GM23338 (cell line): ENCODE measurements at places on chromosomes 7 and 10.

GRCh38 chr10:33673839-33674415 is 339.5 kb upstream of the NRP1 start:
- no peak for DNase-seq

GRCh38 chr10:9018195-9019173 is 964.0 kb downstream of the GATA3 start:
- DNase-seq, result no peak

DNA sequence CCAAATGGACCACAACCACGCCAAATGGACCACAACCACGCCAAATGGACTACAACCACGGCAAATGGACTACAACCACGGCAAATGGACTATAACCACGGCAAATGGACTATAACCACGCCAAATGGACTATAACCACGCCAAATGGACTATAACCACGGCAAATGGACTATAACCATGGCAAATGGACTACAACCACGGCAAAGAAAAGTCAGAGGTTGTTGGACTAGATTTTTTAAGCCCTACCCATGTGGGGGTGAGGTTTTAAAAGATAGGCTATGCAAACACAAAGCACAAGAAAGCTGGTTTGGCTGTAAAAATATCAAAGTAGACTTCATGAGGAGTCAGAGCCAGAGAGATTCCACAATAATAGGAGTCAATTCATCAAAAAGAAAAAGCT is 55.8 kb downstream of the NCAPG2 start:
- DNase-seq, result no peak

GRCh38 chr10:101091546-101092290 is 29.9 kb downstream of the KAZALD1 start:
- no peak for DNase-seq

GRCh38 chr7:2611401-2611800 is 20.4 kb upstream of the TTYH3 start:
- no peak for DNase-seq

GRCh38 chr7:3914051-3914775 is 613.2 kb downstream of the SDK1 start:
- no peak for DNase-seq

- DNase-seq, result no peak
Measured at GRCh38 chr7:142606081-142606480, 143.2 kb upstream of the PRSS1 start.

GRCh38 chr10:26311383-26311940 is 94.9 kb downstream of the GAD2 start:
- DNase-seq, result peak; percentile 85

DNA sequence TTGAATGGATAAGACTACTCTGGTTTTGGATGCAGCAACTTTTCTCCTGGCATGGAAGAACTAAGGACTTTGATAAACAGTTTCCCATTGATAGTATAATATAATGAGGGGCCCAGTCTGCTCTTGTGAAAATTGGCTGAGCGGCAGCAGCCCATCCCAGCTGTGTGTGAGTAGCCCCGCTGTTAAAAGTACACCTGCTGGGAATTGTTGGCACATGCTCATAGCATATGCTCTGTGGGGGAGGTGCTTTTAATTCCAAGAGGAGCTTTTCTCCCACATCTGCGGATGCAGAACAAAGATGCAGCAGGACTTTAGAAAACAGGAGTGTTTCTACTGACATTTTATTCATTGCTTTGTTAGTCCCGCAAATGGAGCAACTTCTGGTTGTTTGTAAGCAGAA is 19.0 kb downstream of the SRI start:
- DNase-seq, result peak; percentile 71

- DNase-seq, result peak; percentile 87
Measured at GRCh38 chr10:110168601-110169481, 38.6 kb upstream of the MXI1 start.

- no peak for DNase-seq
Measured at GRCh38 chr10:20017961-20018360, 201.7 kb downstream of the PLXDC2 start.

DNA sequence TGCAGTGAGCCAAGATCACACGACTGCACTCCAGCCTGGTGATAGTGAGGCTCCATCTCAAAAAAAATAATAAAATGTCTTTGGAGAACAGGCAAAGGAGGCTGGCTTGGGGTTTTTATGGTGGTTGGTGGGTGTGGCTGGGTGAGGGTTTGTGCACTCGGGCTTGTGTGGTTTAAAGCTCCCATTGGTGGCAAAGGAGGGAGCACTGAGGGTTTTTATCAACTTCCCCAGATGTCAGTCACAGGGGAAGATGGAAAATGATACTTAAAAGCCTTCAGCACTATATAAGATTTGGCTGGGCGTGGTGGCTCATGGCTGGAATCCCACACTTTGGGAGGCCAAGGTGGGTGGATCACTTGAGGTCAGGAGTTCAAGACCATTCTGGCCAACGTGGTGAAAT is 16.3 kb upstream of the RNF216 start:
- no peak for DNase-seq

DNA sequence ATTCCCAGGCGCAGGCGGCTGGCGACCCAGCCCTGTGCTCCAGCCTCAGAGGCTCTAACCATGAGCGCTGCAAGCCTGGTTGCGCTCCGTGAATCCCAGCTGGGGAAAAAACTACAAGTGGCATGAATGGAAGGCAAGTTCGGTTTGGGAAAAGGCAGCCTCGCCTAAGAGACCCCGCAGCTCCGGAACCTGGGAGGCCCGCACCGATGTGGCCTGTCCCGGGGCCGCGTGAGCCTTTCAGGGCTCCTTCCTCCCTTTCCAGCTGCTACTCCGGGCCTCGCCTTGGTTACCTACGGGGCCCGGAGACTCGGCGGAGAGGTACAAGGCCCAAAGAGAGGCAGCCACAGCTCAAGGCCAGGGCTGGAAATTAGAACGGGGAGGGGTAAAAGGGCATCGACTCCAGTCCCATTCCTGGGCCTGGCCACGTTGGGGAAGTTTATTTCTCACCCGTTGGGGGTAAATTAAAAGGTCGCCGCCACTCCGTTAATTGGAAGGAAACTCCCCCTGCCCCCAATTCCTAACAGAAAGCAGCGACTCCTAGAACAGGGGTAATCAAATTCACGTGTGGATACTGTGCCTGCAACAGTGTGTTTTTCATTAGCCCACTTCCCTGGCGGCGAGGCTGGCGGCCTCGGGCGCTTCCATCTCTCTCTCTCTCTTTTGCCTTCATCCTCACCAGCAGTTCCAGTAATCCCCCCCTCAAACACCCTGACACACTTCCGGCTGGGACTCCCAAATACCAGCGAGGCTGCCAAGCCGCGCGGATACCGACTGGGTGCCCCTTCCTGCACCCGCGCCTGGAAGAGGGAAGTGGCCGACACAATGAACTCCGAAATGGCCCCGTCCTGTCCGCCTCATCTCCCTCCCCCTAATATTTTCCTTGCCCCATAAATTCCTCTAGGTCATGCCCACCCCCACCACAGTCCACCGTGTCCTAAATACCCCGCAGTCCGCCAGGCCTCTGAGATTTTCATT is 1.5 kb upstream of the HOXA9 start:
- DNase-seq, result peak; percentile 53

- DNase-seq, result no peak
Measured at GRCh38 chr7:27730112-27730511, 9.8 kb upstream of the TAX1BP1 start.

DNA sequence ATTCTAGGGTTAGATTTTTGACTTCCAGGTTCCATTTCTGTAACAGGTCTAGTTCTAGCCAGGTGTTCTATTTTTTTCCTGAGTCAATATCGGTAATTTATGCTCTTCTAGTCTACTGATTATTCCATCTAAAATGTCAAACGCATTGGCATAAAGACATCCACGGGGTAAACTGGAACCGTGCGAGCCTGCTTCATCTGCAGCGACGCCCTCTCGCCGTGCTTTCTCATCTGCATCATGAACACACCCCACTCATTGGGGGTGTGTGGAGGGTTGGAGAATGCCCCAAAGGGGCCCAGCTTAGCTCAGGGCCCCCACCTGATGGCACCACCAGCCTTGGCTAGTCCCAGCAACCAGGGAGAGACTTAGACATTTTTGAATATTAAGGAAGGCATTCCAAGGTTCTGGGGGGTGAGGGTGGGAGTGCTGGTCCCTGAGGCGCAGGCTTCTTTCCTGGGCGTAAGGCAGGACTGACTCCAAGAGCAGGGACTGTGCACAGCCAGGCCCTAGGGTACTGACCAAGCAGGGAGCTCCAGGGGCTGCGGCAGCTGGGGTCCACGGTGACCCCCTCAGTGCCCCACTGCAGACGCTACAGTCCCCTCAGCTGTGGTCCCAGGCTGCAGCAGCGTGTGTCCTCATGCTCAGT is 12.9 kb upstream of the CRYGN start:
- DNase-seq, result no peak

GRCh38 chr7:11710377-11710776 is 121.6 kb downstream of the THSD7A start:
- no peak for DNase-seq

DNA sequence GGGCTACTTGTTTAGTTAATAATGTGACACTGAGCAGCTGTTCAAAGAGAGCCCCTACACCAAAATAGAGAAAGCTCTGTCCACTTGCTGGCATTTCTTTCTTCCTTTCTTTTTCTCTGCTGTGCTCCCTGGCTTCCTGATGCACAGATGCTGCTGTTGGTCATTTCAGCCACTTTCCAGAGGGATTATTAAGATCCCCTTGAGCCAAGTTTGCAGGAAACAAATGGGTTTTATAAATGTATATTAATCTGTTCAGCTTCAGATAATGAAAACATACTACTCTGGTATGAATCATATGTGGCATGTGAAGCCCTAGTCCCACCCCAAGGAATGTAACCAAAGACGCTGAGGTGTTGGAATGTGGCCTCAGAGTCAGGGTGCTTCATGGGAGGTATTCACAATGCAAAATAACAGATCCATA is 638.2 kb upstream of the FZD8 start:
- DNase-seq, result peak; percentile 26

GRCh38 chr7:114988026-114988425 is 66.1 kb downstream of the MDFIC start:
- DNase-seq, result no peak

GRCh38 chr7:27080844-27081436 is 14.9 kb downstream of the HOXA1 start:
- peak; percentile 46 for DNase-seq

DNA sequence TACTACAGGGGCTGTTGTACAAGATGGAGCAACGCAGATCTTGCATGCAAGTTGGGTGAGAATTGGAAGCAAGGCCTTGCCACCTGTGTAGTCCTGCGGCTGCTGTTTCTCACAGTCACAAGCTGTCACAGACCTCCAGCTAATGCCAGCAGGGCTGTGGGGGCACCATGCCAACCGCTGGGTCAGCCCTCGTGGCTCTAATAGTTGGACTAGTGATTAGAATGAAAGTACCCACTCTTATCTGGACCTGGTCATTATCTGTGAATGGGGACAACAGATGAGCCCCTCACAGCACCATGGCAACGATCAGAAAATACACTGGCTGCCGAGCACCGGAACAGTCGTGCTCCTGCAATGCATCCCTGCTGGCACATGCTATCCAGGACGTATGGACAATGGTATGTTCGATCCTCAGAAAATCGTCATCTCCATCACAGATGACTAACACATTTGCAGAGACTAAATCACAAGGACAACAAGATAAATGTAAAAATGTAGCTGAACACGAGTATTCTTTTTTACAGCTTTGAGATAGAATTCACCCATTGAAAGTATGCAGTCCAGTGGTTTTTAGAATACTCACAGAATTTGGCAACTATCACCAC is 80.4 kb upstream of the CALN1 start:
- no peak for DNase-seq

DNA sequence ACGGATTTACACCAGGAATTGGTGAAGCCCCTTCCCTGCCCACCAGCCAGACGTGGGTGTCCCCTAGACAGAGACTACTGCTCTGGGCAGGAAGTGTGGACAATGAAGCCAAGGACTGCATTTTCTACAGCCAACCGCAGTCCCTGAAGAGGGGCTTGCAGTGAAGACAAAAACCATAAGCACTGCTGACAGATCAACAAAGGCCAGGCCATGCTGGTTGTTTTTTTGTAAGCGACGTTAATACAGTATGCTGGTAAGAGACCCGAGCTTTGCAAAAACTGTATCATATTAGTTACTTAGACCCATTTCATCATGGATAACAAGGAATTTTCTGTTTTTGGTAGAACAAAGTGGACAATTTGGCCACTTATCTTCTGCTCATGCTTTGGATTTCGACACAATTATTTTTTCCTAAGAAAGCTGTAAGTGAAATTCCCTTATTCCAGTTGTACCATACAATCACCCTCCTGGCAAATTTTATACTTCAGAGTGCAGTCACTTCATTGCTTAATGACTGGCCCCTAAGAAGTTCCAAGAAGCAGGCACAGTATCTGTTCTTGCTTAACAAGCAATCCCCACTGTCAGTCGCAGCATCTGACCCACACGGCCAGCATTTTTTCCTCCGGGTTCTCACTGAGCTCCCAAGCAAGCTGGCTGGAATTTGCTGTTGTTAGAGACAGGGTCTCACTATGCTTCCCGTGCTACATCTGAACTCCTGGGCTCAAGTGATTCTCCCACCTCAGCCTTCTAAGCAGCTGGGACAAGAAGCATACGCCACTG is 163.5 kb downstream of the PARD3 start:
- DNase-seq, result peak; percentile 35

- DNase-seq, result no peak
Measured at GRCh38 chr7:53113424-53113823, 78.0 kb downstream of the POM121L12 start.

- no peak for DNase-seq
Measured at GRCh38 chr10:110396284-110396651, 91.5 kb upstream of the SMNDC1 start.

GRCh38 chr7:3146571-3147226 is 103.0 kb upstream of the CARD11 start:
- no peak for DNase-seq

DNA sequence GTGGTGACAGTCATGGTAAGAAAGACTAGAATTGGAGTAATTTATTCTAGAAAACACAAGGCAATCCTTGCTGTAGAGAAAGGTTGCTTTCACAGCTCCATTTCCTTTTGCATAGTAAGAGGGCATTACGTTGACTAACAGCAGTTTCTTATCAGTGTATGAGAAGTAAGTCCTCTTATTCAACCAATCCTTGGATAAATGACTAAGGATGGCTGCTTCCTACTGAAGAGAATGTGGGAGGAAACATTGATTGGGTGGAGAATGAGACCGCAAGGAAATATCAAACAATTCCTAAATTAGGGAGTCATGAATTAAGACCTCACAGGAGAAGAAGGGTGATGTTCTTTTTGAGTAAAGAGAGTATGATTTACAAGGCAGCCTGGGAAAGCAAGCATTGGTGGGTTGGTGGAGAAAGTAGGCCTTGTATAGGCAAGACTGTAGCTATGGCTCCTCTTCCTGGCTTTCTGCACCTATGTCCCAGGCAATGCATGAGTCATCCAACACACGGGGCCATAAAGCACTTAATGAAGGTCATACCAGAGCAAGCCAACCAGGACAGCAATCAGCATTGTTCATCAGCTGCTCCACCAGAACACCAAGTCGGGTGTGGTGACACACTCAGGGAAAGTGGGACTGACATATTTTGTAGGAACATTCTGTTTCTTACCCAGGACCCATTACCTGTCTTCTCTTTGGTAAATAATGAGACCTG is 5.6 kb downstream of the MGAM start:
- no peak for DNase-seq

GRCh38 chr10:43043773-43044447 is 33.0 kb upstream of the RET start:
- no peak for DNase-seq
